Nephron progenitor cell (in vitro differentiated cells): ENCODE measurements at places on chromosomes 1 and 21.

DNA sequence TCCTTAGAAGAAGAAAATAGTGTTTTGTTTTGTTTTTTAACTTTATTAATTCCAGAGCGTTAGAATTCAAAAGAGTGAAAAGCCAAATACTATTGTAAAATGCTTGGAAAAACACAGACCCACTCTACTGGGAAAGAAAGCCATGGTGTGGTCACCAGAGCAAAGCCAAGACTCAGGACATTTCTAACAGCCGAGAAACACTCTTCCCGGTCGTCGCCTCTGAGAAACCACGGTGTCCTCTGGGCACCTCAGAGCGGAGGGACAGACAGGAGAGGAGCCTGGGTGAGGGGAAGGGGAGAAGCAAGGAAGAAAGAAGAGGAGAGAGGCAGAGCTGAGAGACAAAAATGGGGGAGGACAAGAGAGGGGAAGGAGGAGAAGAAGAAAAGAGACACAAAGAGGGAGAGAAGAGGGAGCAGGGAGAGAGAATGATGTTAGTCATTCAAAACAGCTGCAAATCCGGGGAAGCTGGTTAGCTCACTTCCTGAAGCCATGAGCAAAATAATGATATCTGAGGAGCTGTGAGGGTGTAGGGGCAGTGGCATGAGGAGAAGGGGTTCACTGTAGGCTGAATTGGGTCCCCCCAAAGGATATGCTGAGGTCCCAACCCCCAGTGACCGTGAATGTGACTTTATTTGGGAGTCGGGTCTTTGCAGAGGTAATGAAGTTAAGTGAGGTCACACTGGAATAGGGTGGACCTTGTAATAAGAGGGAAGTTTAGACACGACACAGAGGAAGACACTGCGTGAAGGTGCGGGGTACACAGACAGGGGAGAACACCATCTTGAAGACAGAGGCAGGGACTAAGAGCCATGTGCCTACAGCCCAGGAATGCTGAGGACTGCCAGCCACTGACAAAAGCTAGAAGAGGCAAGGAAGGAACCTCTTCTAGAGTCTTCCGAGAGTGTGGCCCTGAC is 58.2 kb upstream of the DMRTB1 start:
- DNase-seq, result no peak

DNA sequence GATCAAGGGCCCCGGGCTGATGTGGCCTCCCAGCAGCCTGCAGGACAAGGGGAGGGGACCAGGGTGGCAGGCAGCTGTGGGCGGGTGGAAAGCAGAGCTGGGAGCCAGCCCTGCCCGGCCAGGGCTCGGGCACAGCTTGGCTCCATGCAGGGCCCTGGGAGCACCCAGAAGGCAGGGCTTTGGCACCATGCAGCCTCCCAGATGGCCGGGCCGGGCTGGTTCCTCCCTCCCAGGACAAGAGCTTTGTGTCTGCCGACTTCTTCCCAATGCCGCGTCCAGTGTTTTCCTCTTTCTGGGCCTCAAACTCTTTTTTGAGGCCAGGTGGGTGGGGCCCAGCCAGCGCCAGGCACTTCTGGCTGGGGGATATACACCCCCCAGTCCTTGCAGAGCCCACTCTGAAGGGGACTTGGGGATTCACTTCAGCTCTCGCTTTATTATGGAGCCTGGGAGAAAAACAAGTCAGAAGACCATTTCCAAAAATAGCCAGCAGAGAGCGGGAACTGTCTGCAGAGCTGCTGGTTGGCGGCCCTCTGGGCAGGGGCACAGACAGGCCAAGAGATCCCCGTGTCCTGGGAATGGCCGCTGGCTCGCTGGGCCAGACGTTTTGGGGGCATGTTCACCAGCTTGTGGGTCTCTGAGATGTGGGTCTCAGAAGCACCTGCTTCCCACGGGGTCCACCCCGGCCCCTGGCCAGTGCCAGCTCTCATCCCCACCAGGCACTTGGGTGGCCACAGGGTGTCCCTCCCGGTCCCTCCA is 103.8 kb upstream of the ARHGEF16 start:
- no peak for DNase-seq

DNA sequence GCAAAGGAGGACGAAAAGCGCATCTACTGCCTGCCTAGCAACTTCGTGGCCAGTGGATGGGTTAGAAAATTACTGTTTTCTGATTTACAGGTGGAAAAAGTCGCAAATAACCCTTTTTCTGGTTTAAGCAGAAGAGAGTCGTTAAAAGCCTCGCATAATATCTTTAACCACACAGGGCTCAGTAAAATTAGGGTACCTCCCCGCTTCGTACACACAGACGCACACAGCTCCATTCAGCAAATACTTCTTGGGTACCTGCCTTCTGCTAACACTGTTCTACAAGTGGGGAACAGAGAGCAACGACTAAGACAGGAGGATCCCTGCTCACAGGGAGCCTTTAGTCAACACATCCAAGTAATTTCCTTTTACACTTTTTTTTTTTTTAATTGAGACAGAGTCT is 704 bp downstream of the ALG6 start:
- DNase-seq, result no peak

- no peak for DNase-seq
Measured at GRCh38 chr1:163036671-163037070, 32.5 kb upstream of the RGS4 start.

- DNase-seq, result no peak
Measured at GRCh38 chr1:23394684-23395083, 25.0 kb upstream of the ZNF436 start.

- DNase-seq, result peak; percentile 95
Measured at GRCh38 chr1:226125097-226125630, 61.4 kb downstream of the ACBD3 start.

- DNase-seq, result no peak
Measured at GRCh38 chr1:244209955-244210354, 158.9 kb downstream of the ZBTB18 start.

DNA sequence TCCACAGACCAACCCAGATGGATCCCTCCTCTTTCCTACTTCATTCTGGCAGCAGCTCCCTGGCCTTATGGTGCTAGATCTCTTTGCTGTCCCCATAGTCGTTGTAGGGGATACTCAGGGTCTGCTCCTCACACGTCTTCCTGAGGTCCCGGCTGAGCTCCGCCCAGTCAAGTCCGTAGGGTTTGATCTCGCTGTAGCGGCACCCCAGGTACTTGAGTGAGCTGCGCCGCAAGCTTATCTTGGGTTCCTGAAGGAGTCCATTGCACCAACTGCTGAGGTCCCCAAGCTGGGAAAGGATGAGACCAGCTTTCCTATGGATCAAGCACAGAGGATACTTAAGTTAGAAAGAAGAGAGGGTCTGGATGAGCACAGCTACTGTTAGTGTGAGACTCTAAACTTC is 300.3 kb downstream of the ASTN1 start:
- no peak for DNase-seq

GRCh38 chr21:26041431-26042180 is 129.0 kb downstream of the APP start:
- DNase-seq, result no peak

GRCh38 chr1:179322557-179322956 is 29.0 kb downstream of the SOAT1 start:
- DNase-seq, result no peak

- no peak for DNase-seq
Measured at GRCh38 chr1:20992322-20993056, 184.2 kb downstream of the EIF4G3 start.

- no peak for DNase-seq
Measured at GRCh38 chr1:53031732-53032131, 30.3 kb upstream of the PODN start.

- no peak for DNase-seq
Measured at GRCh38 chr1:94258873-94259331, 21.5 kb upstream of the ARHGAP29 start.

DNA sequence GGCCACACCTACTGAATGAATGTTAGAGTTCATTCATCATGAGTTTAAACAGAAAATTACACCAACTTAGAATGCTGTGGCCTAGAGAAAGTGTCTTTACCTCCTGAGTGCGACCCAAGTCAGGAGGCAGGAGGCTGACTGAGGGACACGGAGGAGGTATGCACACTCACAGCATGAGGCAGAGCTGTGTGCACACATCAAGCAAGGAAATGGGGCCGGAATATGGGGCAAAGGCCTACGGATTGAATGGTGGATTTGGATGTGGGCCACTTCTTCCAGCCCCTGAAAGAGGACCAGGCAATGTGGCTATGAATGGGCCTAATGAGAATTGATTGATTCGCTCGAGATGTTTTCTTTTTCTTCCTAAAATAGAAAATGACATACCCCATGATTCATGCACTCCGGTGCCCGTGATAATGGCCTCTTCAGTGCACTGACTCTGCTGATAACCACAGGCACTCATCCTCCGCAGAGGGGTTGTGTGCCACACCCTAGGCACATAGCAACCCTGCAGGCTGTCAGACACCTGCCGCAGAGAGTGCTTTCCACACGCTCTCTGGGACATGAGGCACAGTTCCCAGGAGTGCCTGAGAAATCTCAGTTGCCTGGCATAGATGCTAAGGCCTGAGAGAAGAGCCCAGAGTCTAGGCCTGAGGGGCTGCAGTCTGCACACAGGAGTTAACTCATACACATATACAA is 155.5 kb downstream of the GLUL start:
- no peak for DNase-seq

DNA sequence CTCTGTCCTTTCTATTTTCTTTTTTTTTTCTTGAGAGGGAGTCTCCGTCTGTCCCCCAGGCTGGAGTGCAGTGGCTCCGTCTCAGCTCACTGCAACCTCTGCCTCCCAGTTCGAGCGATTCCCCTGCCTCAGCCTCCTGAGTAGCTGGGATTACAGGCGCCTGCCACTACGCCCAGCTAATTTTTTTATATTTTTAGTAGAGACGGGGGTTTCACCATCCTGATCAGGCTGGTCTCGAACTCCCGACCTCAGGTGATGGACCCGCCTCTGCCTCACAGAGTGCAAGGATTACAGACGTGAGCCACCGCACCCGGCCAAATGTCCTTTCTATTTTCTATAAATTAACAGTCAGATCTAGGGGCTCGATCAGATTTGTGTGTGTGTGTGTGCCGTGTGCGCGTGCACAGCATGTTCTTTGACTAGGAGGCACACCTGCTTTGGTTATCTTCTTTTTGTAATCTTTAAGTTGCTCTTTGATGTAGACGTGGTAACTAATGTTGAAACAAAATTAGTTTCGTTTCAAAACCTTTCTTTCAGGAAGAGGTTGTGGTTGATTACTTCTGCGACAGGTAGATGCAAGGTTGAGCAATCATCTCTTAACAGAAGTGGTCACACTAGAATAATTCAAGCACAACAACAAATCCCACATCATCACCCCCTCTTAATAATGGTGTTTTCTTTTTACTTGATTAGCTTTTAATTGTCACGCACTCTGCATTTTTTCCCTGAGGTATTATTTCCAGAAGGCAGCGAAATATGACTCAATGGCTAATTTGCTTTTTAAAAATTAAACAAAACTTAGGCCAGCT is 779 bp upstream of the DEGS1 start:
- DNase-seq, result no peak

GRCh38 chr21:45378258-45378966 is 26.6 kb upstream of the COL18A1 start:
- DNase-seq, result no peak

DNA sequence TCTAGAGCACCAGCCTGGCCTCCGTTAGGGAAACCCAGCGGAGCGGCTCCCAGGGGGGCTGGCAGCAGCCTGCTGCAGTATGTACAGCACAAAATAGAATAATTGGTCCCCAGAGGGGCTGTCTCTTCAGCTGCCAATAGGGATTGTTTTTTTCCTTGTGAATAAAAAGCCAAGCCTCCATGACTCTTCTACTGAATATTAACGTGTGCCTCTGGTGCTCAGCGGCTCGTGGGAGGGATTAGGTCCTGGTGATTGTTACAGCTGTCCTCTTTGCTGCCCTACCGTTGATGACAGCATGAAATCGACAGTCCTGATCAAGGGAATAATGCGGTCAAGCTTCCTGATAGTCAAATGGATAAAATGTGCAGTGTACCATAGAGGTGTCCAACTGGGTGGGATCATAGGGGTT is 190.7 kb upstream of the RUNX1 start:
- DNase-seq, result peak; percentile 43

DNA sequence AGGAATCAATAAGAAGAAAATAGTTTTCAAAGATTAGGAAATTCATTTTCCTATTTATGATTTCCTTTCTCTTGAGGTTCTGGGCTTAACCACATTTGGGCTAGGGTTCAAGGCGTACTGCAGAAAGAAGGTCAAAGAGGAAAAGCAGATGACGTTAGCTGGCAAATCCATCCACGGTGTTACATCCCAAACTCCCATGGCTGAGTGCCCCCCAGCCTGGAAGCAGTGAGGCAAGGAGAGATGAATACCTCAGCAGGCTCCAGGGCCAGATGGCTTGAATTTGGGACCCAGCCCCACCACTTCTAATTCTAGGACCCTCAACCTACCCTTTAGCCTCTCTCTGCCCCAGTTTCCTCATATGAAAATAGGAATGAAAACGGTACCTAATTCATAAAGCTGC is 17.7 kb downstream of the SUSD4 start:
- no peak for DNase-seq

DNA sequence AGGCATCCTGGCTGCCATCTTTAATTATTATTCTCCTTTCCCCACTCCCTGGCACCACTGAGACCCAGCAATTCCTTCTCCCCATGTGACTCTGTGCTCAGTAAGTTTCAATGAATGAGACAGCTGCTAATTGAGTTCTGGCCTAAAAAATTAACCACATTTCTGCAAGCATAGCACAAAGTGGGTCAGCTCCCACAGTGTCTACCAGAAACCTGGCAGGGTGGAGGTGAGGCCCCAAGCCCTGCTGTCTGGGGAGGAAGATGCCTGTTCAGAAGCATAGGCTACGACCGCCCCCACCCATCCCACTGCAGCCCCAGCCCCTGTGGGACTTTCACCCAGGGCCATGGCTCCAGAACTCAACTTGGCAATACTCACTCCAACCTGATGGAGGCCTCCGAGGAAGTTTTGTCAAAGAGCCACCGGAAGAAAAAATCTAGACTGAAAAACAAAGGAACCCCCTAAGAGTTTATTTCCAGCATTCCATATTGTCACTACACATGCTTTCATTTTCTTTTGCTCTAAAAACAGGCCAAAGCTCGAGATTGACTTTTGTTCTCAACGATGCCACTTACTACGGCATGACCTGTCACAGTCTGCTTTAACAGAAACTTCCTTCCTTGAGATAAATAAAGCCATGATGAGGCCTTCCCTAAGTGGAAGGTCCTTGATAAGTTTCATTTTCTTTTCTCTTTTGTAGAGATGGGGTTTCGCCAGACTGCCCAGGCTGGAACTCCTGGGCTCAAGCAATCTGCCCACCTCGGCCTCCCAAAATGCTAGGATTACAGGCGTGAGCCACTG is 26.5 kb downstream of the TMEM63A start:
- no peak for DNase-seq

DNA sequence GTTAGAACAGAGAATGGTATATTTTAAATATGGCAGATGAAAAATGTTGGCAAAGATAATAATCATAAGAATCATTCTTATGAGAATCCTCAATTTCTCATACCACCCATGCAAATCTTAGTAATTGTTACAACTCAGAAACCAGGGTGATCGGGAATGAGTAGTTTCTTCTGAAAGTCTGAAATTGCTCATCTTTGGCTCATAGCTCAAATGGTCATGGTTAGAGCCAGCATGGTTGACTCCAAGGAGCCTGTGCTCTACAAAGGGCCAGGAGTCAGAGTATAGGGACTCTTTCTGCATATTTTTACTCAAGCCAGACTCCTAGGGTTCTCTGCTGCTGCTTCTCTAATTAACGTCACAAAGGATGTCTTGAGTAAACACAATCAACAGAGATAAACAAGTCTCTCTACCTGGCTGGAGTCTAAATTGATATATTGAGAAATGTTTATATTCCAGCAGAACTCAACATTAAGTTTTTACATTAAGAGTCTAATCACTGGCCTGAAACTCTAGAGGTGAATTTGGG is 1.9 kb upstream of the ETV3 start:
- no peak for DNase-seq

- DNase-seq, result no peak
Measured at GRCh38 chr1:41538741-41539417, 54.4 kb upstream of the EDN2 start.
